Activated CD4-positive, alpha-beta T cell treated with anti-CD3 and anti-CD28 coated beads, Interleukin-10, Interleukin-2, amounts not matched to agents 100 ng/mL and 50 ng/mL, durations not matched to agents 16 hours and 8 hours (primary cell): ENCODE measurements at places on chromosomes 3 and 15.

GRCh38 chr15:25946241-25946805 is 83.2 kb upstream of the ATP10A start:
- DNase-seq: no peak

DNA sequence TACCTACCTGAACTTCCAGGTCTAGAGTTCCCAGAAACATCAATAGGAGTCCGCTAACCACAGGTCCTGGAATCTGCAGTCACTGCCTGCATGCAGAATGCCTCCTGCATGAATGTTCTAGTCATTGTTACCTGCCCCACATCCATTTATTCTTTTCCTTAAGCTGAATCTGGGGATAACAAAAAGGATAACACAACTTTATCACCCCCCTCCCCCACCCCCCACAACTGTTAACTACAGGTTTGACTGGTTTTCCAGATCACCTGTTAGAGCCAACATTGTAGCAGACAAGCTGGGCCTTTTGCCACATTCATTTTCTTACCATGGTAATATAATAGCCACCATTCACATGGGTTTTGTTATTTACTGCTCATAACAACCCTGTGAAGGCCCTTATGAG is 4.6 kb upstream of the CTSH start:
- DNase-seq: no peak

DNA sequence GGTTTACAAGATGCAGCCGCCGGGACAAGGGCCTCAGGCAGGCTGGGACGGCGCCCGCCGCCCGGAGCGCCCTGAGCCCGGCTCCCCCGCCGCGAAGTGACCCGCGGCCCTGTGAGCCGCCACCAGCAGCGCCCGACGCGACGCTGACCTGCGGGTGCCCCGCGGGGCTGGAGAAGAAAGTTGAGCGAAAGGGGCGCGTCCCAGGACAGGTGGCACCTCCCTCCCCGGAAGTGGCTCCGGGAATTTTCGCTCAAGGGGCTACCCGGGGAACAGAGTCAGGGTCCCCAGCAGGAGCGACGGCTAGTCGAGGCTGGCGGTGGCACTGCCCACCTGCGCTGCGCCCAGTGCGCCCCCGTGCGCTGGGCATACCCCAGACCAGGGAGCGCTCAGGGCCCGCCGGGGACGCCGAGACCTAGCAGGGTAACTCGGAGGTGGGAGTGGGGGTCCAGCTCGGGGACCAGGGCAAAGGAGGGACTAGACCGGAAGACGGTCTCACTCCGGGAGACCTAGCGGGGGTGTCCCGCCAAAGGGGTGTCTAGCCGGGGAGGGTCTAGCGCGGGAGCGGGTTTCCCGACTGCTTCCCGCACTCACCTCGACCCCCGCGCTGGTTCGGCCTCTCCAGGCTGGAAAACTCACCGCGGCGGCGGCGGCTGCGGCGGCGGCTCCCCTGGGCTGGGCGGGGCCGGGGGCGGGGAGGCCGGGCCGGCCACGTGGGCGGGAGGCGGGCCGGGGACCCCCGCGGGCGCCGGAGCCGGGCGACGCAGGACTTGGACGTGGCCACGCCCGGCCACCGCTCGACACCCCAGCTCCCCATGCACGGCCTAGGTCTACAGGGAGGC is 18.4 kb downstream of the SPATA12 start:
- no peak for DNase-seq

- no peak for DNase-seq
These were observed 12.1 kb downstream of the SACM1L start for GRCh38 chr3:45701172-45701867.

DNA sequence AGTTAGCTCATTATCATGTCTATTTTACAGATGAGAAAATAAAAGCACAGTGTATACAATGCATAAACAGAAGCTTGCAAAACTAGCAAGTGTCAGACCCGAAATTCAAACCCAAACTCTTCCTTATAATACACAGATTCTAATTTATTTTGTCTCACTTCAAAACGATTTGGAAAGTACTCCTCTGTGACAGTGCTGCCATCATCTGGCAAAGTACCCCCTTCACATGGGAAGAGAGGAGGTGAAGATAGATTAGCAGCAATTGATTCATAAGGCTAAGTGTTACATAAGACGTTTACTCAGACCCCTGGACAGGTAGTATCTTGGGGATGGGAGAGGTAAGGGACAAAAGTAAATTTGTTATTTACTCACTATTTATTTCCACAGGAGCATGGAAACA is 744.0 kb upstream of the SGO1 start:
- no peak for DNase-seq

DNA sequence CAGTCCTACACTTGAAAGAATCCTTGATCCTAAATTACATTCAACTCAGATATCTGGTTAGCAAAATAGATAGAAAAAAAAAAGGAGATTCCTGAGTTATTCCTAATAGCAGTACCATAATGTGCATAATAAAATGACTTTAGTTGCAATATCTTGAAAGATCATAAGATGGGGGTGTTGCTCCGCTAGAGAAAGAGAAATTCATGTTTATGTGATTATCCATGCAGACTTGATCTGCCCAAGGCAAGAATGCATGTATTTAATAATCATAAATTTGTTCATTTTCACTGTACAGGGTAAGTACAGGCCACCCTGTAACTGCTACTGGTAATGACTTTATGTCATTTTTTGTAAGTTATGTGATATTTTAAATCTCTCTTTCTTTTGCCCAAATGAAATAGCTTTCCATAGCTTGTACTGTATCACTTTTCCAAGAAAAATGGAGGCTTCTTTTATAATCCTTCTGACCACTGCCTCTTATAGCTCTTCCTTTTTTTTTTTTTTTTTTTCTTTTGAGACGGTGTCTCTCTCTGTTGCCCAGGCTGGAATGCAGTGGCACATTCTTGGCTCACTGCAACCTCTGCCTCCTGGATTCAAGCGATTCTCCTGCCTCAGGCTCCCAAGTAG is 84.6 kb downstream of the HCN4 start:
- no peak for DNase-seq

DNA sequence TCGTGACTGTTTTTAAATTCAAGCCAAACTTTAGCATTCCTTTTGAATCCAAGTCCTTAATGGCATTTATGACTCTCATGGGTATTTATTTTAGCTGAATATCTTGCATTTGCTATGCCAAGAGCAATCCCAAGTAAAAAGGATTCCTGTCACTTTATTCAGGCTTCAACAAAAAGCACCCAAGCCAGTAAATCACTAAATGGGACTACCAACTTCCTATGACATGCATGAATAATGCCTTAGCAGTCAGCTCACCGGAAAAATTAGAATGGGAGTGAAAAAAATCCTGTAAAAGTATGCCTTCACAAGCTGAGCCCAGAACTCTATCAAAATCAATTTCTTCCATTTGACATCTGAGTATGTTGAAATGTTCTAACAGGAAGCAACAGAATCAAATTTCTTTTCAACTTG is 1297.9 kb downstream of the ROBO2 start:
- DNase-seq: no peak

DNA sequence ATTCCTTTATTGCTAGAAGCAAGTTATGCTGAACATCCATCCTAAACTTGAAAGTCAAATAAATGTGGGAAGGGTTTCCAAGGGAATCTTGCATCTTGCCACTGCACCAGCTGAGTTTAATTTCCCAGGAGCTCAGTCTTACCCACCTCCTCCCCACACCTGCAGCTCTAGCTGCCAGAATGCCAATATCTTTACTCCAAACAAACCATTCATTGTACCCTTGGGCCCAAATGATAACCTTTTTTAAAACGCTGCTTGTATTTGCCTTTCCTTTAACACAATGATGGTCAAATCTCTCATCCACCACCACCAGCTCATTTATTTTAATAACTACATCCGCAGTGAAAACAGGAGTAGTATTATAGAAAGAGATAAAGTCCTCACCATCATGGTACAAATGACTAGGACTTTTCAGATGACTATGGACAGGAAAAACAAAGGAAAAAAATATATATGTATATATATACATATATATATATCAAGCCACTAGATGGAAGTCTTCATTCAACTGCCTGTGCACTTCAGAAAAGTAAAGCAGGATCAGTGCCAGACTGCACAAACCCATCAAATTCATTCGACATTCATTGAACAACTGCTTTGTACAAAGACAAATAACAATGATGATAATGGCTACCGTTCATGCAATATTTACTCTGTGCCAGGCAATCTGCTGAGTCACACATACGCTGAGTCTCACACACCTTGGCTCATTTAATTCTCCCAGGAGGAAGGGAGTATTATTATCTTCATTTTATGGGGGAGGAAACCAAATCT is 44.0 kb downstream of the BFSP2 start:
- DNase-seq: peak; percentile 64

DNA sequence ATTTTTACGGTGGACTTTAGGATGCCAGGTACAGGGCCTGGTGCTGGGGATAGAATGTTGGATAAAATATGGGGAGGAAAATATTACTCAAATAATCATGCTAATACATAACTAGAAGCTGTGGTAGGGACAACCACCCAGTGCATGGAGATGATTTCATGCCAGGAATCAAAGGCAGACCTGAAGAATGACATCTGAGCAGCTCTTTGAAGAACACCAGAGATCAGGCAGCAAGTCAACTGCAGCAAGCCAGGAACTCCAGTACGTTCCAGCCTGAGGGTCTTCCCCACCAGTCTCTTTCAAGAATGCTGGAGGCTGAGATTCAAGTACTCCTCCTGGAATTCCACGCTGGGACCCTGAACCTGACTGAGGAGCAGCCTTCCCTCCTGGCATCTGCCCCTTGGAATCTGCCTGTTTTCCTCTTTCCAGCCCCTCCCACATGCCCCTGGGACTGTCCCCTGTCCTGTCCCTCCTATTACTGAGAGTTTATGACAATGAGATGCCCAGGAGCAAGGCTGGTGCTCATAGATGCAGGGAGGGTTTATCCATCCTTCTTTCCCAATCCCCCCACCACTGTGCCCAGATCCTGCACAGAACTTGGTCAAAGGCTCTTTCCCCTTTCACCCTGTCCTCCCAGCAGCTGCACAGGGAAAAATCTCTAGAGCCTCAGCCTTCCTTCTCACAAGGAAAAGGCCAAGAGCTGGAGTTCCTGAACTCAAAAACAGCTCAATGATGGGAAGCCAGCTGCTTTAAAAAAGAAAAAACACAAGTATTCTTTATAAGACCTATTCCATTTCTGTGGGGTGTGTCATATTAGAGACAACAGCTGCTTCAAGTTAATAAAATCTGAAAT is 68.0 kb downstream of the PDZRN3 start:
- no peak for DNase-seq

DNA sequence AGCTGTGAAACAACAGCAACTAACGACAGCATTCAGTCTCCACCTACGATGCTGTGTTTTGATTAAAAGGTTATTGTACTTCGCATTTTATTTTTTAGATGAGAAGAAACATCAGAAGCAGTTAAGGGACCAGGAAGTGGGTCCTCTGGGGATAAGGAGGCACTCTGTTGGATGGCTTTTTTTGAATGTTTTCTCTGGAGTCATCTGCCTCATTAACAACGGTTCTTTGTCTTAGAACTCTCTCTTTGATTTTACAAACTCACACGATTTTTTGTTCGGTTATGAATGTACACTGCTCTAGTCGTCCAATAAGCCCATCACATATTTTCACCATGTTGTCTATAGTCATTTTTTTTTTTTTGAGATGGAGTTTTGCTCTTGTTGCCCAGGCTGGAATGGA is 36.0 kb upstream of the ARPIN start:
- DNase-seq: no peak

GRCh38 chr15:93178371-93178770 is 89.4 kb upstream of the RGMA start:
- no peak for DNase-seq

DNA sequence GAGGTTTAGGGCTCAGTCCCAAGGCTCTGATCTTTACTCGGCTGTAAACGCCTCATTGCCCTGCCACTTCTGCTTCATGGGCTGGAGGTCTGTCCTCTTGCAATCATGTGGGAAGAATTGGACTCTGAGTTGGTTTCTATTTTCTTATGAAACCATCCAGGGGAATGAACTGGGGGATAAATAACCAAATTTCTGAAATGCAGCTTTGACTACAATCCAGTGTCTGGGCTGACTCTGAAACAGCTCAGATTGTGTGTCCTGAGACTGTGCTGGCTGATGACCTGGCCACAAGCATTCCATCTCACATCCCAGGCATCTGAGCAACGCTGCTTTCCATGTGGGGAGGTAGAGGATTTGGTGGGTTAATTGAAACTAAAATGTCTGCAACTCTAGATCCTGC is 71.0 kb upstream of the GALNT15 start:
- no peak for DNase-seq

- DNase-seq: peak; percentile 32
These were observed 62.8 kb downstream of the OTOL1 start for GRCh38 chr3:161559177-161559998.

GRCh38 chr3:17412950-17413530 is 329.4 kb downstream of the TBC1D5 start:
- peak; percentile 67 for DNase-seq

GRCh38 chr3:152202976-152203626 is 65.6 kb upstream of the MBNL1 start:
- DNase-seq: peak; percentile 53

DNA sequence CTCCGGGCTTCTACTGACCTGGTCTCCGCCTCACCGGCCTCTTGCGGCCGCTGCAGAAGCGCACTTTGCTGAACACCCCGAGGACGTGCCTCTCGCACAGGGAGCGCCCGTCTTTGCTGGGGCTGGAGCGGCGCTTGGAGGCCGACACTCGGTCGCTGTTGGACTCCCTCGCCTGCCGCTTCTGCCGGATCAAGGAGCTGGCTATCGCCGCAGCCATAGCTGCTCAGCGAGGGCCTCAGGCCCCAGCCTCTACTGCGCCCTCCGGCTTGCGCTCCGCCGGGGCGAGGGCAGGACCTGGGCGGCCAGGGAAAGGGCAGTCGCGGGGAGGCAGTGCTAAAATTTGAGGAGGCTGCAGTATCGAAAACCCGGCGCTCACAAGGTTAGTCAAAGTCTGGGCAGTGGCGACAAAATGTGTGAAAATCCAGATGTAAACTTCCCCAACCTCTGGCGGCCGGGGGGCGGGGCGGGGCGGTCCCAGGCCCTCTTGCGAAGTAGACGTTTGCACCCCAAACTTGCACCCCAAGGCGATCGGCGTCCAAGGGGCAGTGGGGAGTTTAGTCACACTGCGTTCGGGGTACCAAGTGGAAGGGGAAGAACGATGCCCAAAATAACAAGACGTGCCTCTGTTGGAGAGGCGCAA is 319.2 kb downstream of the FGF12 start:
- no peak for DNase-seq

DNA sequence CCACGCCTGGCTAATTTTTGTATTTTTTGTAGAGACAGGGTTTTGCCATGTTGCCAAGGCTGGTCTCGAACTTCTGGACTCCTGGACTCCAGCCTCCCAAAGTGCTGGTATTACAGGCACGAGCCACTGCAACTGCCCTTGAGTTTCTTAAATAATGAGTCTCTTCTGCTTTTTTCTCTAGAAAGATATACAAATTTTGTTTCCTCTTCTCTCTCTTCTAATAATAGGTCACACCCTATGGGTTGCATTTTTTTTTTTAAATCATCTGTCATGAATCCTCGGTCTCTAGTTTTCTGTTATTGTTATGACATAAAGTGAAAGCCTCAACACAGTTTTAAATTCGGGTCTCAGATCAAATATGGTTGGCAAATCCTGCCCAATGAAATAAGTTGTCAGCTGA is 111.2 kb downstream of the IL12A start:
- no peak for DNase-seq
